Effector memory CD8-positive, alpha-beta T cell (primary cell): ENCODE measurements at places on chromosomes 2 and 18.

- peak; percentile 11 for DNase-seq
Observed at GRCh38 chr2:99066075-99066958, 75.2 kb upstream of the C2orf15 start.

DNA sequence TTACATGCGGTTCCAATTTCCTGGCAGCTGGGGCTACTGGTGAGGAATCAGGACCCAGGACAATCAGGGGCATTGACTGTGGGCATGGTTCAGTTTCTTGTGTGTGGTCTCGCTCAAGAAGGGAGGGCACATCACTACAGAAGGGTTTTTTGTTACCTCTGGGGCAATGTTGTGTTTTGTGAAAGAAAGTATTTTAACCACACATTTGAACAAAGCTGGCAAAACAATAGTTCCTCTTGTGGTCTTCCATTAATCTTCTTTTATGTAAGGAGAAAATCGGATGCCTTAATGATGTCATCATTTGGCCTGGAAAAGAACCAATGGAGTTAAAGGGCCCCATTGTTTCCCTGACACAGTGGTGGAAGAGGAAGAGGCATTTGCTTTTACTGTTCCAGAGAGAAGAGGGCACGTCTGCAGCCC lies 197.4 kb downstream of the SH3BP4 start:
- no peak for DNase-seq

DNA sequence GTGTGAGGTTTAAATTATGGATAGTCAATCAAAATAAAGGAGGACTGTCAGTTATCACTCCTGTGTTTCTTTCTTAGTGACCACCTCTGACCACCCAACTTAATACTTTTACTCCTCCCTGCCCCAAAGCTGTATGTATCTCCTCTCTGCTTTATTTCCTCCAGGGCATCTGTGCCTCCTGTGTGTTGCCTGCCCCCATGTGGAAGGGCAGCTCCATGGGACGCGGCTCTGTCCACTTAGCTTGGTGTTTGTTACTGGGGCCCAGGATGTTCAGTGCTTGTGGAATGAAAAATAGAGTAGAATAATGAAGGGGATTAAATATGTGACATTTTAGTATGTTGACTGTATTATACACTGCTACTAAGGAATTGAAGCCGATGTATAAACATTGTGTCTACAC lies 9.8 kb downstream of the ACP1 start:
- no peak for DNase-seq

DNA sequence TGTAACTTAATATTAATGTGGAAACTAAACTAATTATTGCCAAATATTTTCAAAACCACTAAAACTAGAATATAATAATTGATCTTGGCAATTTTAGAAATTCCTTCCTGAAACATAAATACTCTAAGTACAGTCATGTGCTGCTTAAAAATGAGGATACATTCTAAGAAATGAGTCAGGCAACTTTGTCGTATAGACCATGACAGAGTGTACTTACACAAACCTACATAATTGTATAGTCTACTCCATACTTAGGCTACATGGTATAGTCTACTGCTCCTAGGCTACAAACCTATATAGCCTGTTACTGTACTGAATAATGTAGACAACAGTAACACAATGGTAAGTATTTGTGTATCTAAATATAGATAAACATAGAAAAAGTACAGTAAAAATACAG lies 27.6 kb downstream of the FEZ2 start:
- DNase-seq, result no peak

GRCh38 chr2:2868085-2868484 lies 509.5 kb downstream of the EIPR1 start:
- no peak for DNase-seq

DNA sequence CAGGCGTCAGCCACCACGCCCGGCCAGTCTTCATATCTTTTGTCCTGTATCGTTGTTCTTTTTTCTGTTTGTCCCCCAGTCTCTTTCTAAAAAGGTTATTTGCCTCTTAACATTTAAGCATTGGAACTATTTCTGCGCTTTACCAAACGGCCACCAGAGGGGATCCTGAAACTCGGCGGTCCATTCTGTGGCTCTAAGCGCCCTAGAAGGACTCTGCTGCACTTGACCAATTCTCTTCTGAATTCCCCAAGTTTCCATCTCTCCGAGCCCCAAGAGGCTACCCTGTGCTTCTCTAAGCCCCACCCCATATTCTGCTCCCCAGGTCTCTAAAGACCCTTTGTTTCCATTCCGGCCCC lies 33.1 kb upstream of the REG3G start:
- DNase-seq, result no peak

GRCh38 chr18:39449566-39449965 lies 1884.0 kb upstream of the CELF4 start:
- DNase-seq, result no peak

DNA sequence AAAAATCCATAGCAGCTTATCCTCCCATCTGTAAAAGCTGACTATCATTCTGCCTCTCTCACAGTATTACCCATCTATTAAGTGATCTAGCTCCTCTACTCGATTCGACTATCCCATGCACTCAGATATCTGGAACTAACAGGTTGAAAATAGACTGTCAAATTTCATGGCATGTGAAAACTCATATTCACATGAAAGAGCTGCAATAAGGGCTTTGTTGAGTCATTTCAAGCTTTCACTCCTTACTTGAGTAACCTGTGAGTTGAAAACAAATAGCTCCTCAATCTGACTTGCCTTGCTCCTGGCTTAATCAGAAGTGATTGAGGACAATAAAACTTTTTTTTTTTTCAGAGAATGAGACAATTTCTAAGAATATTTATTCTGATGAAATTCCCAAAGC lies 192.4 kb upstream of the ERBB4 start:
- DNase-seq, result no peak

DNA sequence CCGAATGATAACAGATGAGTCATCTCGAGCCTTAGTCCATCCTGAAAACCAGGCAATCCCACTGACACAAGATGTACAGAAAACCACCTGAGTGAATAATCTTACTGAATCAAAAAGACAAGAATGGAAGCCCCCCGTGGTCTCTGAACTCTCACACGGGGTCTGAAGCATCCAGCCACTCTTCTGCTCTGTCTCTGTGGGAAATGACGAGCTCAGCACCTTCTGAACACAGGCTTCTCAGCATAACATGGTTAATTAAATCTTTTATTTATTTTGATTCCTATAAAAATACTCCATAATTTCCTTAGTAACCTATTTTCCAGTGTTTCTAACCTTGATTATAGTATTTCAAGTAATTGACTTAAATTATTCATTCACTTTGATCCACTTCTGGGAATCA lies 203.7 kb downstream of the TMEM163 start:
- DNase-seq, result no peak

- DNase-seq, result no peak
Observed at GRCh38 chr2:21461754-21462240, 338.0 kb downstream of the TDRD15 start.

GRCh38 chr2:96408616-96409015 lies 73.0 kb downstream of the NCAPH start:
- no peak for DNase-seq

- no peak for DNase-seq
Observed at GRCh38 chr2:177489719-177490301, 97.2 kb downstream of the AGPS start.

GRCh38 chr2:207635468-207636200 lies 10.4 kb upstream of the METTL21A start:
- no peak for DNase-seq

DNA sequence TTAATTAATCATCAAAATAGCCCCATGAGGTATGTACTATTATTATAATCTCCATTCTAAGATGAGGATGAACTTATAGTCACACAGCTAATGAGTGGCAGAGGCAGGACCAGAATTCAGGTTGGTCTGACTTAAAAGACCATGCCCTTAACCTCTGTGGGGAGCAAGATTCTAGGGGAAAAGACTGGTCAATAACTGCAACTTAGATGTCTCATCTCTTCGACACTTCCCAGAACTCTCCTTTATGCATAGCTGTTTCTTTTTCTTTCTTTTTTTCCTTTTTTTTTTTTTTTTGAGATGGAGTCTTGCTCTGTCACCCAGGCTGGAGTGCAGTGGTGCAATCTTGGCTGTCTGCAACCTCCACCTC lies 66.3 kb upstream of the RTN4 start:
- DNase-seq, result no peak

GRCh38 chr2:78261454-78261853 lies 739.3 kb upstream of the LRRTM4 start:
- no peak for DNase-seq

DNA sequence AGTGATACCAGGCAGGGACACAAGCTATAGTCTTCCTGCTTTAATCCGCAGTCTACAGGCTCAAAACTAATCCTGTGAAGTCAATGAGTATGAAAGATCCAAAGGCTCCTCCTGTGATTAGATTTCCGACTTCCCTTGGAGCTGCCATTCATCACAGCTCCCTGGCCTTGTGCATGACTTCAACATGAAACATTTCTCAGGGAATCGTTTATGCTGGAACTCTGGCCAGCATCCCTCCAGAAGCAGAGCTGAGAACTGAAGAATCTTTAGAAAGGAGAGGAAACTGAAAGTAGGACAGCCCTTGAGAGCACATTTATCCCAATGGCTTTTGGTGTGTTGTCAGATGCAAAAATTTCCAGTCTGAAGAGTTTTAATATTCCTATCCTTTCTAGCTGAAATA lies 84.3 kb upstream of the SESTD1 start:
- no peak for DNase-seq

DNA sequence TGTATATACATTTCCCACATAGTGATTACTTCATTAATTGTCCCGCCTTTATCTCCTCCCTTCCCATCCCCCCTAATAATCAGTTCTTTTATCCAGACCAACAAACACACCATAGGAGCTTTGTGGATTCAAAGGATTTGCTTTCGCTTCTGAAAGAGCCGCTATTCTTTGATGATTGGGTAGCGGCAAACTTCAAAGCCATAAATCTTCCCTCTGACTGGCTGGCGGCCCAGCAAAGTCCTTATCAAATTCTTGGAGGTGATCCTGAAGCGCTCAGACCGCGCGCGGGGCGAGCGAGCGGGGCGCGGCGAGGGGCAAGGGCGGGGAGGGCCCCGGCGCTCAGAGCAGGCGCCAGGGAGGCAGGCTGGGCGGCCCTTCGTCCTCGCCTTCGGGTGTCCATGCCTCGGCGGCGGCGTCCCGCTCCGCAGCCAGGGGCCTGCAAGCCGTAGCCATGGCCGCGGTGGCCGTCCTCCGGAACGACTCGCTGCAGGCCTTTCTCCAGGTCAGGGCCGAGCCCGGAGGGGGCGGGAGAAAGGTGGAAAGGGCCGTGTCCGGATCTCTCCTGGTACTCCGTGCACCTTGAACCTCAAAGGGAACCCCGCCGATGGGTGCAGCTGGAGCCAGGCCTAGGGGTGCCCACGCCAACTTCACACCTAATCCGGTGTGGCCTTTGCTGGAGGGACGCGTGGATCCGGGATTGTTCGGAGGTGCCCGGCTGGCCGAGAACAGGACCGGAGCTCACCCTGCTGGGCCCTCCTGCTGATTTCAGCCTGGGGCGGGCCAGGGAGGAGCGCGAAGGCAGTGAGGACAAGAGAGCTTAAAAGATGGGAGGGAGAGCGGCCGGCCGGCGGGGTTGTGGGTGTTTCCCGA lies at the start of gene SP5:
SP5 (plus strand) TSS at position 276 of the 870 bp plus-strand sequence; CDS start at position 452, 176 bp downstream.
- no peak for DNase-seq

DNA sequence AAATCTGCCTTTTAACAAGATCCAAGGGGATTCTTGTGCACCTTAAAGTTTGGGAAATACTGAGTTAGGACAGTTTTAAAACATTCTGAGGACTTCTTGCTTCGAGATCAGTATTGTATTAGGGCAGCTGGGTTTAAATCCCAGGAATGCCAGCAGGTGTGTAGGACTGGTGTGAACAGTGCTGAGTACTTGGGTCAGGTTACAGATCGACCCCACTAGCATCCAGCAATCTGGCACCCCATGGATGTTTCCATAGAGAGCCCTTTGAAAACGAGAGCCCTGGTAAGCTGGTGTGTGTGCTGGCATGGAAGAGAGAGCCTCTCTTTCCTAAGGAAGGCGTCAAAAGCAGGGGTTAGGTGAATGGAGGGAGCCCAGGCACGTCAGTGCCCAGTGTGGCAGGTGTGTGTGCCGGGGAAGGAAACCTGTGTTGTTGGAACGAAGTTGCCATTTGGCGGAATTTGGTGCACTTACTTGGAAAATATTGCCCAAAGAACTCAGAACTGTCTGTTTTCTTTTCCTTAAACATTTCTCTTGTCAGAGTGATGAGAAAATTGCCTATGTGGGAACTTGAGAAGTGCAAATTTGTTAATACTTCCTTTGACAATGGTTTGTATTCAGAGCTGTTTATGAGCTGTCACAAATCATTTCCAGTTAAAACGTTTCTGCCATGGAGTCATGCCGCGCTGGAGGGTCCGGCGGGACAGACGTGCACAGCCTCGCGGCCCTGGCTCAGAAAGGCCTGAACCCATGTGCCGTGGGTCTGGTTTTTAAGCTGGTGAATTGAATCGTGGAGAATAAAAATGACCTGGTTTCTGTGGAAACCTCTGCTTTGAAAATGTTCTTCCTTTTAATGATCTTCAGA lies 38.1 kb downstream of the LDLRAD4 start:
- DNase-seq, result no peak

DNA sequence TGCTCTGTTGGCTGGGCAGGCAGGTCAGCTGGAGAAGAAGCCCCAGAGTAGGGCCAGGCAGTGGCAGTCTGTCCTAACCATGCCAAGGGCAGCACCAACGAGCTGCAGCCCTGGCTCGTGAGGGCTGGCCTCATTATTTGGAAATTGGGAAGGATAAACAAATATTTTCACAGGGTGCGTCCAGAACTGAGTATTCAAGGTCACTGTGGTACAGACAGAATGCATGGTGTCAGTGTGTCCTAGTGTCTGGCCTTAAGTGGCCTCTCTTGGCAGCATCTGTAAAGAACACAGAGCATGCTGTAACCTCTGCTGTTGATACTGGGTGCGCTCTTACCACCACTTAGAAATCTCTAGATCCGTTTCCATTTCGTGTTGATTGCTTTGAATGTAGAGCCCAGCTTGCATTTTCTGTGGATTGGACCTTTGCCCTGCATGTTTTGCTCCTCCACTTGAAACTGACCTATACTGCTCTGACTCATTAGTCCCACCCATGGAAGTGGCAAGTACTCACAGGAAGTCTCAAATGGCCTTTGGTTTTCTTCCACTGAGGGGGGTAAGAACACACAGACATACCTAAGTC lies 88.2 kb downstream of the GREB1L start:
- no peak for DNase-seq

- no peak for DNase-seq
Observed at GRCh38 chr18:35818353-35818667, 154.2 kb upstream of the RMP24 start.

DNA sequence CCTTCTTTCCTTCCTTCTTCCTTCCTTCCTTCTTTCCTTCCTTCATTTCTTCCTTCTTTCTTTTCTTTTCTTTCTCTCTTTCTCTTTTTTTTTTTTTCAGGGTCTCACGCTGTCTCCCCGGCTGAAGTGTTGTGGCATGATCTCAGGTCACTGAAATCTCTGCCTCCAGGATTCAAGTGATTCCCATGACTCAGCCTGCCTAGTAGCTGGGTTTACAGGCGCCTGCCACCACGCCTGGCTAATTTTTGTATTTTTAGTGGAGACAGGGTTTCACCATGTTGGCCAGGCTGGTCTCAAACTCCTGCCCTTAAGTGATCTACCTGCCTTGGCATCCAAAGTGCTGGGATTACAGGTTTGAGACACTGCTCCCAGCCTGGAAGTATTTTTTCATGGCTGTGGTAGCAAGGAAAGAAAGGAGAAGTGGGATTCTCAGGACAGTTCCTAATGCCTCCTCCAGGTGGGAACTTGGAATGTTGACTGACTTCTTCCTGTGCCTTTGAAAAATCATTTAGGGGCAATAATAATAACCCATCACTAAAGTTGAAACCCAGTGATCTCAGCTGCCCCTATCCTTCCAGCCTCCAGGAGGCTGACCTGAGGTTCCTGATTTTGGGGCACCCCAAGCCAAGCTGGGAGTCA lies 89.3 kb upstream of the CELF4 start:
- no peak for DNase-seq

- no peak for DNase-seq
Observed at GRCh38 chr2:147739508-147739907, 105.3 kb upstream of the ACVR2A start.
